ENCODE measurements at places on chromosomes 3 and 15.

- no peak for DNase-seq
Measured at GRCh38 chr3:141410408-141410807, 42.1 kb downstream of the ZBTB38 start.

DNA sequence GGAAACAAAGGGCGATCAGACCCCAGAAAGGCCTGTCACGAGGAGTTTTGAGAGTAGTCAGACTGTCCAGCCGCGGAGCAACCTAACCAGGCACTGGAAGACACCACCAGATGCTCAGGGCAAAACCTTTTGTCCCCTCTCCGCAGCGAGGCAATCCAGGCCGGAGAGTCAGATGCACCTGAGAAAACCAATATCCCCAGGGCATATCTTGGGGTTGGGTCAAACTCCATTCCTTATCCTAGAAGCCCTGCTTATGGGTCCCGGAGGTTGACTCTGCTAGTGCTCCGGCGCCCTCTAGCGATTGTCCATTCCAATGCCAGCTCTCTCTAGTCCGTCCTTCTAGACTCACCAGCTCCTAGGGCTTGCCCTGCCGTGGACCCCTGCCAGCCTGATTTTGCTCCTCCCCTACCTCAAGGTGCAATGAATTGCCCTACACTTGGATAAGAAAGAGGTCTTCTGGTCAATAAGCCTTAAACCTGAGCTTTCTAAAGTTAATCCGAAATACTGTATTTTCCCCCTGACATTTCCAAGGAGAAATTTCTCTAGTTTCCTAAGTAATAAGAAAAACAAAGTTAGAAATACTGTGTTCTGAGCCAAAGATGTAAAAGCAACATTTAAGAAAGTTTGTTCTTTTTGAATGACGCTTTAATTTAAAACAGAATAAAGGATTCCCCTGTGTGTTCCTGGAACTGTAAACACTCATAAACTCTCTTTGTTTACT lies 5.5 kb downstream of the CPNE4 start:
- DNase-seq = no peak

DNA sequence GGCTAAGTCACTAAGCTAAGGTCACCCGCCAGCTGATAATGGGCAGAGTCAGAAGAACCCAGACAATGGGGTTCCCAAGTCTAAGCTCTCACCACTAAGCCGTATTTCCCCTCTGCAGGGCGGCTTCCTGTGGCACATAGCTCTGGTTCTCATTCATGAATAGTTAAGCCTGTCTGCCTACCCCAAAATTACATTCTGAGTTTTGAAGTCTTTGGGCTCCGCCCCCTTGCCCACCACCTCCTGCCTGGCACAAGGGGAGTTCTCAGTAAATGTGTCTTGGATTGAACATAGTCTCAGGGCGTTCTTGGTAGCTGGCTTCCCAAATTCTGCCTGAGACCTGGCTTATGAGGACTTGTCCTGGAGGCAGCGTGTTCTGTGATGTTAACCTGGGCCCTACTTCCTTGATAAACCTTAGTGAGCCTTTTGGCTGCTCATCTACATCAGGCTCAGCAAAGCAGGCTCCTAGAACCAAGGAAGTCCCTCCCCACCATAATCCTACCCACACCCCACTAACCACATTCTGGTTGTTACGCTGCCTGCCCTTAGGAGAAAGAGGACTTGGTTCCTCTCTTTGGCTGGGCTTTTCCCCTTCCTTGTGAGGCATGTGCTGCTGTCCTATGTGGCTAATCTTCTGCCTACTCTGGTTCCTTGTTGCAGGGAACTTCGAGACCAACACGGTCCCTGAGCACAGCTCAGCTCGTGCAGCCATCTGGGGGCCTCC lies 54.9 kb downstream of the STARD5 start:
- no peak for DNase-seq

GRCh38 chr3:110314512-110315114 lies 757.0 kb upstream of the NECTIN3 start:
- DNase-seq = no peak

GRCh38 chr3:197428952-197429351 lies 126.8 kb downstream of the BDH1 start:
- no peak for DNase-seq

- DNase-seq = no peak
Measured at GRCh38 chr3:190811775-190812480, 50.6 kb downstream of the GMNC start.

DNA sequence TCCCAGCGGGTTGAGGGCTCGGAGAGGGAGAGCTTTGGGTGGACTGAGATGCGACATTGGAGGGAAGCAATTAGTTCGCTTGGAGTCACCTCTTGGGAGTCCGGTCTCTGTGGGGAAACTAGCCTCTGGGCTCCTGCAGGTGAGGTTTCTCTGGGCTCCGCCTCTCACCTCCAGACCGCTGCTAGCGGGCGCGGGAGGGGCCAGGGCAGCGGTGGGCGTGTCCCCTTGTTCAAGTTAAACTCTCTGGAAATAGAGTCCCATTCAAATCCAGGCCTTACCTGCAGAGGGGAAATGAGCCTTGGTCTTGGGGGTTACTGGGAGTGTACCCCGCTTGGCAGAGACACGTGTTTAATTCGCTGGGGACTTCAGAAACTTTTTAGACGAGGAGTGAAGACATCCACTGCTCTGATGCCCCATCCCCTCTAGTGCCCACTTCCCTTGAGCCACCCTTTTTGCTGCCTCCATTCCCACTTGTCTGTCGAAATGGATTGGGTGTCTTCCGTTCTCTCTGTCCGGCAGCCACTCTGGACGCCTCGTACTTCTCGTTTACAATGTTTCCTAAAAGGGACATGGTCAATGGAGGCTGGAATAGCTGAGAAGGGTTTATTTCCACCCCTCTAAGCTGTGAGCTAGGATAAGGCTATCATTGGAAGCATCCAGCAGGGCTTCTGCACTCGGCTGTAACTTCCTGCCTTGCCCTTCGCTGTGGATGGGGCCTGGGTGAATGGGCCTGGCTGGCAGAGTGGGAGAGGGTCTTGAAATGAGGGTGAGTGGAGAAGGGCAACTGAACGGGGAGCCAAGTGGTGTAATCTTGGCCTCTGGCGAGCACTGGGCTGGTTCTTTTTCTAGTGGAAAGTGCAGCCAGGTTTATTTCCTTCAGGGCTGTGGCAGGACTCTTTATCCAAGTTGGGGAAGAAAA lies 1.1 kb downstream of the MITF start:
- no peak for DNase-seq

GRCh38 chr3:161031134-161031533 lies 74.0 kb downstream of the B3GALNT1 start:
- DNase-seq = no peak

DNA sequence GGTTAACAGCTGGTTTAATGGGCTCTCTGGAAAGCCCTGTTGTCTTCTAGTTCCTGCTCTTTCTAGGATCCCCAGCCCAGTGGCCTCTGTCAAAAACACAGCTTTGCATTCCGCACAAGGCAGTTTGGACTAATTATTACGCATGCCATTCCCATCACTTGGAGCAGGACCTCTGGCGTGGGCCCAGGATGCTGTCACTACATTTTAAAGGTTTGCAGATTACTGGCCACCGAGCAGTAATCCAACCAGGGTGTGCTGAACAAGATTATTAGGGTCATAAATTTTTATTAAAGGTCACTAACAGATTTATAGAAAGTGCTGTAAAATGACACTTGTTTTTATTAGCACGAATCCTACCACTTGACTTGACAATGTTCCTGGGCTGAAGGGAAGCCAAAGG lies 143.6 kb upstream of the SLC6A11 start:
- DNase-seq = no peak

DNA sequence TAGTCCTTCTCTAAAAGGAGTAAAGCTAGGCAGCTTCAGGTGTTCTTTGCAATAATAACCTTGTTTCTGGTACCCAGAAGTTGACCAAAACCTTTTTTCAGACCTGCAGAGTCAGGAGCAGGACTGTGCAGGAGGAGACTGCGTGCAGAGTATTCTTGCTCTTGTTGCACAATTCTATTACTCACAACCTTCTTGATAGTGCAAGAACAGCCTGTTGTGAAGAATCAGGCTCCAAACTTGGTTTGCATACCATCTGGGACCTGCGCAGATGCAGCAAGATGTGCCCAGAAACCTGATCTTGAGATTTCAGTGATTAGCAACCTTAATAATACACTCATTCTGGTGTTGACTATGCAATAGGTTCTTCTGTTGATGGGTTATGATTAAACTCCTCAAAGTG lies 111.9 kb downstream of the ATG7 start:
- no peak for DNase-seq

DNA sequence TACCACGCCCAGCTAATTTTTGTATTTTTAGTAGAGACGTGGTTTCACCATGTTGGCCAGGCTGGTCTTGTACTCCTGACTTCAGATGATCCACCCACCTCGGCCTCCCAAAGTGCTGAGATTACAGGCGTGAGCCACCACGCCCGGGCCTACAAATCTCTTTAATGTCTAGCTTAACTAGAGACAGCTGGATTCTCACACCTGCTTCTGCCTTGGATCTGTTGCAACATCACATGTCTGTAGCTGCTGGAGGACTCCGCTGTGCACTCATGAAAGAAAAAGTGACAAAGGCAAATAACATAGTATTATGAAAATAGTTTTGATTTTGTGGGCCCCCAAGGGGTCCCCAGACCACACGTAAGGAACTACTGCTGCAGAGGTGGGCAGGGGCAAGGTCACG lies 85.9 kb downstream of the NCEH1 start:
- DNase-seq = no peak

- DNase-seq = no peak
Measured at GRCh38 chr3:43031889-43032545, 52.9 kb downstream of the GASK1A start.
